ENCODE measurements at places on chromosomes 13 and 19. TPM values are rescaled to one million over a fixed set of nuclear protein-coding genes. Genes with fewer than 3 reads are reported as not detected.

Gene MYPOP
- 2.5 TPM for total RNA-seq

Gene FAM83E
- 0.33 TPM for total RNA-seq

Gene PNMA8B
- total RNA-seq = 2.8 TPM

Gene SPRY2
- 20.1 TPM for total RNA-seq

Gene LILRA2
- total RNA-seq = not detected

Gene ZNF653
- total RNA-seq = 3.3 TPM

Gene KIR3DL1
- total RNA-seq = not detected

Data from smooth muscle cell of trachea (primary cell).